ENCODE measurements at places on chromosomes 12 and 14.
A peak's percentile ranks its signal among the peaks of the same experiment; 100 is the strongest.

DNA sequence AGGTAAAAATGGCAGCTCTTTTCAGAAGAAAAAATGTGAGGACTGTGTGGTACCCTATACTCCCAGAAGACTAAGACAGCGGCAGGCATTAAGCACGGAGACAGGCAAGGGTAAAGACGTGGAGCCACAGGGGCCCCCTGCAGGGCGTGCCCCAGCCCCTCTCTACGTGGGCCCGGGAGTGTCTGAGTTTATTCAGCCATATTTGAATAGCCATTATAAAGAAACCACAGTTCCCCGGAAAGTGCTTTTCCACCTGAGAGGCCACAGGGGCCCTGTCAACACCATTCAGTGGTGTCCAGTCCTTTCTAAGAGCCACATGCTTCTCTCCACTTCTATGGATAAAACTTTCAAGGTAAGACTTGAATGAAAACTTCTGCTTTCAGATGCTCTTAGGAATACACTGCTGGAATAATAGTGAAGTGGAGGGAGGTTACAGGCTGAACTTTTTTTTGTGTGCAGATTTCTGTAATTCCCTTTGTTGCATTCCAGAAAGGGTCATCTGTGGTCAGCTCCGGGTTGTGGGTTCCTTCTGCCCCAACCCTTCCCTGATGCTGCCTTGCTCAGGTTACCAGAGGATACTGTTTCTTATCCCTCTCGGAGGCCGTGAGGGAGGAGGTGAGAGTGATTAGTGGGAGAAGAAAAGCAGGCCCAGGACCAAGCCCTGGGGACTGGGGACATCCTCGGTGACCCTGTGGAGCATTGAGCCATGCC, 58.4 kb downstream of the SLC25A47 start:
- DNase-seq = no peak

GRCh38 chr12:99110868-99111267, 465.8 kb downstream of the APAF1 start:
- DNase-seq = no peak

DNA sequence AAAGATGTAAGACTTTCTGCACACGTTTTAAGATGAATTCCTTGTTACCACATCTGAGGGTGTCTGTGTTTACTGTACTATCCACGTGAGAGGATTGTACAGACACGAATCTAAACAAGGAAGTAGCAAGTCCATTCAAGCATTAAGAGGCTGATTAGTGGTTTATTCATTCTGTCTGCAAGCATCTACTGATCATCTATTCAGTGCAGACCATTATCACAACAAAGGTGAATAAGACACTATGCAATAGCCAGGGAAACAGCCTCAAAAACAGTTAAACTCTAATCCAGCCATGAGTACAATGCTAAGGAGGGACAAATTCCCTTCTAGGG, 111.6 kb upstream of the PZP start:
- DNase-seq = no peak

DNA sequence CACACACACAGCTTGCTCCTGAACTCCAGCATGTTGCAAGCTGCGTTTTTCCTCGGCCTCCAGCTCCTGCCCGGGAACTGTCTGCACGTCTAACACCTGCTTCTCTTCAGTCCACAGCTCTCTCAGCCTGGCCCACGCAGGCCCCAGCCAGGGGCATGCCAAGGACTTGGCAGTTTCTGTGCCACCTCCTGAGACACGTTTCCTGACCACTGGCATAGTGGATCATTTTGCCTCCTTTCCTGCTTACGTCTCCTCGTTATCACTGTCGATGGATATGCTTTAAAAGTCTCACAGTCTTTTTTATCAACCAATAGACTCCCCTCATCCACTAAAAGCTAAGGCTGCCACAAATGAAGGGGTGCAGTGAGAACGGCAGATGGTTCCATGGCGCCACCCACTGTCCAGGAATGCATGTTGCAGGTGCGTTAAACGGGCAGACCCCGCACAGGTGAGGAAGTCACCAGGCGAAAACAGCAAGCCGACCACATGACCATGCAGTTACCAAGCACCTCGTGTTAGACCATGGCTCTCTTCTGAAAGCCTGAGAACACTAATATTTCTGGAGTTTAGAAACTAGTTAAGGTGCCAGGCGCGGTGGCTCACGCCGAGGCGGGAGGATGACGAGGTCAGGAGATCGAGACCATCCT, 14.7 kb upstream of the TEAD4 start:
- DNase-seq = peak; percentile 52

- no peak for DNase-seq
These were observed 40.4 kb upstream of the PPP2R5C start for GRCh38 chr14:101721111-101721510.

GRCh38 chr12:25884024-25884919, 74.2 kb upstream of the RASSF8 start:
- no peak for DNase-seq

GRCh38 chr12:51320695-51321320, 3.2 kb downstream of the BIN2 start:
- no peak for DNase-seq
